Ascending aorta (tissue), 2 donors: ENCODE measurements at places on chromosomes 1 and 21.

- no peak for DNase-seq
Measured at GRCh38 chr1:219379691-219380090, 206.0 kb downstream of the LYPLAL1 start.

DNA sequence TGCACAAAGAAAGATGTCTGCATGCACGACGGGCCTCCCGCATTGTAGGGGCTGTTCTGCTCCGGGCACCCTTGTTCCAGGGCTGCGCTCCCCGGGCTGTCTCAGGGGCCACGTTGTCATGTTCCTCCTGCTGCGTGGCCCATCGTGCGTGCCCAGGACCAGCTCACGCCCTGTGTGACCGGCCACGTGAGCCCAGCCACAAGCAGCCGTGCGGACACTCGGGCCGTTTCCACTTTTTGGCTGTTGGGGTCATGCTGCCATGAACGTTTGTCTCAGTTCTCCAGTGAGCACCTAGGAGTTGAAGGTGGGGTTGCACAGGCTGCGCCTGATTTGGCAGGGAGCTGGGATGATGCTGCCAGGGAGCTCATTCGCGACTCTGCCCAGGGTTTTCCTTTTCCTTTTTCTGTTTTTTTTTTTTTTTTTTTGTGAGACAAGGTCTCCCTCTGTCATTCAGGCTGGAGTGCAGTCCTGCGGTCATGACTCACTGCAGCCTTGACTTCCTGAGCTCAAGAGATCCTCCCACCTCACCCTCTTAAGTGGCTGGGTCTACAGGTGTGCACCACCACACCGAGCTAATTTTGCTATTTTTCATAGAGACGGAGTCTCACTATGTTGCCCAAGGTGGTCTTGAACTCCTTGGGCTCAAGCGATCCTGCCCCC is 17.4 kb downstream of the PDXK start:
- no peak for DNase-seq

DNA sequence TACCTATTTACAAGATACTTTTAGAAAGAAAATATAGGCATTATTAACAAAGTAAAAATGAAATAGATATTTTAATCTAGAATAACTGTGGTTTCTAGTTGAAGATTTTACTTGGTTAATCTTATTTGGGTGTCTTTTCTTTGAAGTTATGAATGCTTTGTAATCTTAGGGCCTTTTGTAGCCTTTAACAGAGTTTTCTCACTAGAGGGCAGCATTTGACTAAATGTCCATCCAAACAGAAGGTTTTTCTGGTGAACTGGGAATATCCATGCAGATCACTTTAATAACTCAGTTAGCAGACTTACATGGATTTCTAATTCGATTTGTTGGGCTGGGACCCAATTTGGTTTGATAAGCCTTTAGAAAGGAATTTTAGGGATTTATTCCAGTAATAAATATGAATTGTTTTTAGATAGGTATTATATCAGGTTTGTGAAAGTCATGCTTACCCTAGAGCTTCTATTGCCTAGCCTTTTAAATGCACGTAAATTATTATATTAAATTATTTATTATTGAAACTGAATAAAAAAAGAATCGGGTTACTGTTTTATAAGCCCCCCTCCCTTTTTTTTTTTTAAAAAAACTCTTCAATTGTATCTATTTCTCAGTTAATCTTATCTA is 119.7 kb downstream of the ZNF326 start:
- DNase-seq = no peak

DNA sequence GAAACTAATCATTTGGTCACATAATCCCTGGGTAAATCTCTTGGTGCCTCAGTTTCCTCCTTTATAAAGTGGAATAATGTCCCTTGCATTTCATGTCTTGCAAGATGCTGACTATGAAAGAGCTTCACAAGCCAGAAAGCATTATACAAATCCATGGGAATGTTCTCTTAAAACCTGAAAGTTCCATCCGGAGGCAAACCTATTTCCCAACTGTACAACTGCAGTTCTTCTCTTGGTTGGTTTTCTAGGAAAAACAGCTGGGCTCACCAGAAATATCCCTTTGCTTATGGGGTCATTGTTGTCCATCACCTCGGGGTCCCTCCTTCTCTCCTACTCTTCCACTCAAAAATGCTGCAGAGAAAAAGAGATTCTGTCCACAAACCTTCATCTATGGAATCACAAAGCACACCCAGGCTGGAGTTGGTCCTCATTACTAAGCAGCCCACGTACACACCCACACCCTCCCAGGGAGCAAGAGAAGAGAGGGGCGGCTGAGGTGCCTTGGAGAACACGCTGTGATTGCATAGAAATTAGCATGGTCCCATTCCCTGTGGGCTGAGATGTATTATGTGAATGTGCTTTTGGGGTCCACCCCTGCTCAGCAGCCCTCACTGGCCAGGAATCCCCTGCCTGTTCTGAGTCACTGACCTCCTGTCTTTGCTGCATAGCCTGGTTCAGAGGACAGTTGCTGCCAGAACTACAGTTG is 5.0 kb upstream of the PLXNA2 start:
- no peak for DNase-seq

DNA sequence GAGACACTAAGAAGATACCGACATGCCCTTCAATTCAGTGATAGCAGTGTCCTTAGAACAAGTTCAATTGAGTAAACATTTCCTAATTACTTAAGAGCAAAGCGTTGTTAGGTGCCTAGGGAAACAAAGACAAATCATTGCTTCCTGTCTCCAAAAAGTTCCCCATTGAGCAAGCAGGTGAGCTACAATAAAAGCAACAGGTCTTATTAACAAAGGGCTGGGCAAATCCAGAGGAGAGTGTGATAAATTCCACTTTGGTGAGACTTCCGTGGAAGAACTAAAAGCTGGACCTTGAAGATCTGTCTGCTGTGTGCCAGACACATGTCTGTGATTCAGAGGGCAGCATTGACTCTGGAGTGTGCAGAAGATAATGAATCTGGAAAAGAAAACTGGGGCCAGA is 1.9 kb upstream of the TUT4 start:
- no peak for DNase-seq

DNA sequence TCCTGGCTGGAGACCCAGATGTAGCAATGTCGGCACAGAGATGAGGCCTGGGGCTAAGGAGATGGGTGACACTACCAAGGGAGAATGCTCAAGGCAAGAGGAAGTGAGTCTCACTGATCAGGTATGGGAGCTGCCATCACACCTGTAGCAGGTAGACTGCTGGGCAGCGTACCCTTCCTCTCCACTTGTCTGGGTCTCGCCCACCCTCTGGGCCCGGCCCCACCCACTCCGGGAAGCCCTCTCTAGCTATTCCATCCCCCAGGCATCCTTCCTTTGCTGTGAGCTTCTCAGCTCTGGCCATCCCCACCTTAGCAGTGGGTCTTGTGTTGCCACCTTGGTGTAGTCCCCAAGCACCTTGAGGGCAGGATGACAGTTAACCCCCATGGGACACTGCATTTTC is 87.7 kb upstream of the EDN2 start:
- no peak for DNase-seq

DNA sequence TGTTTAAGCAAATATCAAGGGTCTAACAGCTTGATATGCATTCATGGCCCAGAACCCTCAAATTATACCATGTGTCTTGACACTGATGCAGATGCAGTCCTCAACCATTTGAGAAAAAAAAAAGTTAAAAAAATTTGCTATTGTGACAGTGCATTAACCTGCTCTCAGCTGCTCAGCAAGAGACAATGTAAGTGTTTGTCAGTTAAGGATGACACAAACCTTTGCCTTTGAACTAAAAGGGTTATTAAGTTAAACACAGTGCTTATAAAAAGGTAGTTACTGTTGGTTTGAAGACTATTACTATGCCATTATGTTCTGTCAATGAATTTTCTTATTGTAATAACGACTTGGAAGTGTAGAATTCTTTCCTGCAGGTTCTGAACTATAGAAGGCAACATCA is 655.6 kb upstream of the NEGR1 start:
- no peak for DNase-seq

DNA sequence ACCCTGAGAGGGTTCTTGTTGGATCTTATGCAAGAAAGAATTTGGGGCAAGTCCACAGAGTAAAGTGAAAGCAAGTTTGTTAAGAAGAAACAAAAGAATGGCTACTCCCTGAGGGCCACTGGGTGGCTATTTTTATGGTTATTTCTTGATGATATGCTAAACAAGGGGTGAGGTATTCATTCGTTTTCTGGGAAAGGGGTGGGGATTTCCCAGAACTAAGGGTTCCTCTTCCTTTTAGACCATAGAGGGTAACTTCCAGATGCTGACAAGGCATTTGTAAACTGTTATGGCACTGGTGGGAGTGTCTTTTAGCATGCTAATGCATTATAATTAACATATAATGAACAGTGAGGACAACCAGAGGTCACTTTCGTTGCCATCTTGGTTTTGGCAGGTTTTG is 18.2 kb upstream of the IFI6 start:
- no peak for DNase-seq

- DNase-seq = no peak
Measured at GRCh38 chr1:3307359-3307758, 147.1 kb upstream of the ARHGEF16 start.

DNA sequence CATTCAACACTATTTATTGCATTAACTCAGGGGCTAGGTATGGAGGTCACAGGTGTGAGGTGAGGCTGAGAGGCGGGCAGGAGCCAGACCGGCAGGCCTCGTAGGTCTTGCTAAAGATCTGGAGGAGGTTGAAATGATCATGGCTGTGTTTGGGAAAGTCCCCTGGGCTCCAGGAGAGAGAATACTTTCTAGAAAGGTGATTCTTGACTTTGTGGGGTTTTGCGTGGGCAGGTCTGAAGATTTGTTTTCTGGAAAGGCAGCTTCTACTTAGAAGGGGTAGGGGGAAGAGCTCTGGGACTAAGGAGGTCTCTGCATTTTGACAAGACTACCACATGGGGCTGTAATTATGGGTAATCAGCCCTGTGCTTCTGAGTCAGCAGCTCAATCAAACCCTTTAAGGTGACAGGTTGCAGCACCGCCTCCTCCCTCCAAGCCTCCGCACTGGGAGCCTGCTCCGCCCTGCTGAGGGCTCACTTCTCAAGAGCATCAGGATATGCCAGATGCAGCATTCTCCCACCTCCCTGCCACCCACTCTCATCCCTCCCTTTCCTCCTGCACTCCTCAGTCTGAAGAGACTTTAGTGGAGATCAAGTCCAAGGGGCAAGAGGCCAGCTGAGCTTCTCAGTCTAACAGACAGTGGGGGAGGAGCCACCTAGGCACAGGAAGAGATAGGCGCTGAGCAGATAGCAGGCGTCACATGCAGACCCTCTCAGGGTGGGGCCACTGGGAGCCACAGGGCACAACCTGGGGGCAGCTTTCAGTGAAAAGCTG is 30.5 kb downstream of the SLC30A1 start:
- no peak for DNase-seq

- no peak for DNase-seq
Measured at GRCh38 chr21:28142697-28143096, 850.0 kb downstream of the LTN1 start.

DNA sequence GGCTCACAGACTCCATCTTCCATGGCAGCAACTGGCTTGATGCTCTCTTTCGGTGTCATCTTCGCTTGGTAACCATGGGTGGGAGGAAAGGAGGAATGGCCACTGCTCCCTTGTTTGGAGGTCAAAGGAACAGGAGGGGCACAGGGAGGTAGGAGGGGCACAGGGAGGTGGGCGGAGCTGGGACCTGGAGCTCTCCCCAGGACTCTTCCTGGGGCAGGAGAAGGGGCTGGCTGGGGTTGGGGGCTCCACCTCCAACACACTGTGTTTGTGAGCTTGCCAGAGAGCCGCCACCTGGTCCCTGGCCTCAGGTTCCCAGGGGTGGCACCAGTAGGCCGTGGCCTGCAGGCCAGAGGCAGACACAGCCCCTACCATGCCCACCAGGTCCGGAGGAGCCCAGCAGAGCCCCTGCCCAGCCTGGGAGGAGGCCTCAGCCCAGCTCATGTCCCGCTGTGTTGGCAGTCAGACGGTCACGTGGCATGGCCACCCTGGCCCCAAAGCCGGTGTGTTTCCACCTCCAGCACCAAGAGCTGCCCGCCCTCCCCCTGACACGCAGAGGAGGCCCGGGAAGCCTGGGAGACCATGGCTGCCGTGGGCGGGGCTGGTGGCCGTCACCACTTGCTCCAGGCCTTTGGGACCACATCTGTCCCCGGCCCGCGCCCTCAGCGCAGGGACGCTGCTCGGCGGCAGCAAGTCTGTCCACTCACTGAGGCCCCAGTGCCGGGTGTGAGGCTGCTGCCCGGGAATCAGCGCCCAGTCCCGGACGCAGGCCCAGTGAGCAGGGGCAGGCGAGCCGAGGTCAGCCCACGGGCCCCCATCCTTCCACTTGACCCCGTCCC is 73.9 kb downstream of the MORN1 start:
- DNase-seq = no peak

GRCh38 chr21:44944596-44944995 is 4.8 kb downstream of the SLX9 start:
- no peak for DNase-seq

DNA sequence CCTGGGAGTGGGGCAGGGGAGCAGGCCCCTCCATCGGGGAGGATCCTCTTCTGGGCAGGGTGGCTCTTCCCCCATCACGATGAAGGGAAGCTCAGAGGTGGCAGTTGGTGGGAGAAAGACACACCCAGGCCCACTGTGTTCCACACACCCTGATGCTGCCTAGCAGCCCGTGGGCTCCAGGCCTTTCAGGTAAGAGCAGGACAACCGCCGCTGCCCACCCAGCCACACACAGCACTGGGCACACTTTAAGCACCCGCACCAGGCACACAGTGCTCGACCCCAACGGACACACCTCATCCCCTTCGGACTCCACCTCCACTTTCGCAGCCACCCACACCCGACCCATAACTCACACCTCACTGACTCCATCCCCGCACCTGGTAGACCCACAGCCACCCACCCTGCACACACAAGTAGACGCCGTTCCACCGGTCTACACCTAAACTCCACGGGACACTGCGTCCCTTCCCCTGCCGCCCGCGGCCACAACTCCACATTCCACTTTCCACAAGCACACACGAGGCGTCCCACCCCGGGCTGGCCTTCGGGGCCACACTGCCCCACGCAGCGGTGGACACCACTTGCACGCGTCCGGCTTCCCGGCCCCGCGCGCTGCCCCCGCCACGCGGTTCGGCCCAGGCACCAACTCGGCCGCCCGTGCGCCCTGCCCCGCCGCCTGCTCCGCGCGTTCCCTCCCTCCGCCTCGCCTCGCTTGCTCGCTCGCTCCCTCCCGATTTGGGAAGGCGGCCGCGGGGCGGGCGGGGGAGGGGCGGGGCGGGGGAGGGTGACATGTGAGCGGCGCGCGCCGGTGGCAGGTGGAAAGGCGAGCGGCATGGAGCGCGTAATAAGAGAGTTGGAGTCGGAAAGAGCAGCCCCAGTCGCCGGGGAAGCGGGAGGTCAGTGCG is at the start of gene KCNQ4:
Gene KCNQ4 (plus strand): TSS at position 787 of the 905 bp plus-strand sequence. CDS start 307 bp downstream, outside the sequence.
- DNase-seq = no peak

- DNase-seq = no peak
Measured at GRCh38 chr1:55673416-55673815, 458.3 kb upstream of the USP24 start.

- DNase-seq = no peak
Measured at GRCh38 chr1:4868521-4868920, 214.1 kb downstream of the AJAP1 start.
